ENCODE measurements at places on chromosomes 13 and 19.
A peak's percentile ranks its signal among the peaks of the same experiment; 100 is the strongest.

DNA sequence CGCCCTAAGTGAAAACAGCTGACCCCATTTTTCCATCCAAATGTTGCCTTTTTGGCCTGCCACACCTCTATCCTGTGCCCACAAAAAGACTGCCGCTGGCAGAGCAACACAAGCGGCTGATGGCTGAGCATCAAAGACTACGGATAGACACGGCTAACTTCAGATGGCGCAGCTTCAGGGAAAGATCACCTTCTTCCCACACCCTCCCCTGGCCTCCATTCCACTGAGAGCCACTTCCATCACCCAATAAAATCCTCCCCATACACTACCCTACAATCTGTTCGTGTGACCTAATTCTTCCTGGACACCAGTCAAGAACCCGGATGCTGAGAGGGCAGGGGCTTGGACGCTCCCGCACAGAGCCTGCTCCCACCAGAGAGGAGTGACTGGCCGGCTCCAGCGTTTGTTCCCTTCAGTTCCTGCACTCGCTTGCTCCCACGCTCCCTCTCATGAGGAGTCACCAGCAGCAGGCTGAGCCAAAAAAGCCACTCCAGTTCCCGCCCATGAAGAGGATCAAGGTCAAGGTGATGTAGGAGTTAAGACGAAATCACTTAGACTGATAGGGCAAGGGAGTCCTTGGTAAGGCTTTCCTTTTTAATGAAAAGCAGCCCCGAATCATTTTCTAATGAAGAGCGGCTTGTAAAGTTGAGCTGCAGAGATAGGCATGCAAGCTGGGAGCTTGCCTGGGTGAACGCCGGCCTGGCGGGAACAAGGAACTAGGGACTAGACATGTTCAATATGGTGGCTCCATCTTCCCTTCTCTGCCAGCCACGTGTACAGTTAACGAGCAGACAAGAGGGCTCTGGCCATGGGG, 35.7 kb downstream of the TSKS start:
- DNase-seq, result peak; percentile 8

DNA sequence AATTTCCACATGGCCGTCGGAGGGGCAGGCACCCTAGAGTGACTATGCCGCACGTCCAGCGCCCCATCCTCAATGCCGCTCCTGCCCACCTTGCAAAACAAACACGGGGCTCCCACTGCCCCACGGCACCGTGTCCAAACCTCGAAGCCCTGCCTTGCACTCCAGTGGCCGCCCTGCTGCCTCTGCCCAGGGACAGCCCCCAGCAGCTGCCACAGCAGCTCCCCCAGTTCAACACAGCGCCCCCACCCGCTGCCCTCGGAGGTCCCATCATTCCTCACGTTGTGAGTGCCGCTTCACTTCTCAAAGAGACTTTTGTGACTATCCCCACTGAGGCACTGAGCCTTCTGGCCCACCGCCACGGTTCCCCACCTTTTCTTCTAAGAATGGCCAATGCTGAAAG, 22.3 kb upstream of the TMEM160 start:
- DNase-seq, result no peak

DNA sequence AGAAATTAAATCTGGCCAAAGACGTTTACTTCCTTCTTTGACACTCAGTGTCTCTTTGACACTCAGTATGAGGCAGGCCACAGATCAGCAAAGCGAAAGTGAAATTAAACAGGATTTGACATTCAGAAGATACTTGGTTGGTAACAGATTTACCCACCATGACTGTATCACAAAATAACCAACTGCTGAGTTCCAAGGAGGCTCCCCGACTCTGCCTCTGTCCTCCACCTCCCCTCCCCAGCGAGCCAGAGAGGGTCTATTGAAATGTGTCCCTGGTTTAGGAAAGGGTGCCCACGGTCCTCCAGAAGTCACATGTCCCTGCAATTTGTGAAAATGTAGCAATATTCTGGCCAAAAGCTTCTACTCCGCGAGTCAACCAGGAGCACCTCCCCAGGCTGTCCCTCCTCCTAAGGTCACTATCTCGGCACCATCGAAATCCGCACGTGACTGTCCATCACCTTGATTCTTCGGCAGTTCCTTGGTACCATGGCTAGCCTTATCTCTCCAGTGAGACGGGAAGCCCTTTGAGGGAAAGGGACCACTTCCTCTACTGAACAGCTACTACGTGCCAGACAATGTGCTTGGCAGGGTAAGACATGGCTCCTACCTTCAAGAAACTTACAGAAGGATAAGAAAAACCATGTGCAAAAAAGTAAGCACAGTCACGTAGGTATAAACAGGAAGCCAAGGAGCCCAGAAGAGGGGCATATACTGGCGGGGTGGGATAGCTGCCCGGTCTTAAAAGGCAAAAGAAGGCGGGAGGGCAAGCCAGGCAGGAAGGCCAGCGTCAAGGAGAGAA, 1.5 kb downstream of the N4BP2L1 start:
- no peak for DNase-seq

- peak; percentile 87 for DNase-seq
These were observed 14.7 kb downstream of the TLE5 start for GRCh38 chr19:3047496-3048189.

DNA sequence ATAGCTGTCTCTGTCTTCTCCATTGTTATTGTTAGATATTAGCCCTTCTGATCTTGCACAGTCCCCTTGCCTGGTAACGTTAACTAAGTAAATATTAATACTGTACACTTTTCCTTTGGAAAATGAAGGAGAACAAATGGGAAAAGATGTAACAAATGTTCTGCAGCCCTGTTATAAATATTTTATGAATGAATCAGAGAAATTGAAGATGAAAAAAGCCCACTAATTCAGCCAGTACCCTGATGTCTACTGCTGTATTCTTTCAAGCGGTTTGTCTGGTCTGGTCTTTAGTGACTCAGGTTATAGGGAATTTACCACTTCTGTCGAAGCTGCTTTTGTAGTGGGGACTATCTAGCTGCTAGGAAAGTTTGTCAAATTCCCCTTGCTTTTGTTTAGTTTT, 121.0 kb downstream of the COG6 start:
- peak; percentile 90 for DNase-seq

- DNase-seq, result peak; percentile 66
These were observed 23.0 kb upstream of the NDFIP2 start for GRCh38 chr13:79457948-79458347.

GRCh38 chr13:90757127-90757680, 590.3 kb upstream of the MIR17HG start:
- no peak for DNase-seq

DNA sequence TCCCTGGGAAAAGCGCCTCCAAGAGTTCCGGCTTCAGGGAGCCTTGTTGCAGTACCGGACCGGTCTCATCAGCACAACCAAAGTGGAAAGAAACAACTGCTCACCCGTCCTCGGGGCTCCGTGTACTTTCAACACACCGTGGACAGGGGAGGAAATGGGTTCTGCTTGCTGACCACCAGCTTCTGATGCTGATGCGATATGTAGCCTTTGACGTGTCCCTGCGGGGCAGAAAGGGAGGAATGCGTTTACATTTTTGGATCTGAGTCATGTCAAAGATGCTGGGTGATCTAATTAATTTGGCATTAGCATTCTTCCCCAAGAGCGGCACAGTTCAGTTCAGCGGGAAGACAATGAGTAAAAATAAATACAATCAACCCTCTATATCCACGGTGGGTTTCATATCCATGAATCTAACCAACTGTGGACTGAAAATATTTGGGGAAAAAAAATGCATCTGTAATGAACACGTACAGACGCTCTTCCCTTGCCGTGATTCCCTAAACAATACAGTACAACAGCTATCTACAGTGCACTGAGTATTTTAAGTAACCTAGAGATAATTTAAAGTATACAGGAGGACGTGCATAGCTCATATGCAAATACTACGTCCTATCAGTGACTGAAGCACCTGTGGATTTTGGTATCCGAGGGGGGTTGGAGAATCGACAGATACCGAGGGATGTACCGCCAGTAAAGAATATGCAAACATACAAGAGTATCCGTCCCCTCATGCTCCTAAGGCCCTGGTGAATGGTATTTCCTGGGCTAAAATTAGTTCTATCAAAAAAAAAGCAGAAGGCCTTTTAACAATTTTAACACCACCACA, 19.8 kb downstream of the PROZ start:
- DNase-seq, result peak; percentile 93

GRCh38 chr19:47839913-47840312, 18.2 kb downstream of the CRX start:
- DNase-seq, result no peak

DNA sequence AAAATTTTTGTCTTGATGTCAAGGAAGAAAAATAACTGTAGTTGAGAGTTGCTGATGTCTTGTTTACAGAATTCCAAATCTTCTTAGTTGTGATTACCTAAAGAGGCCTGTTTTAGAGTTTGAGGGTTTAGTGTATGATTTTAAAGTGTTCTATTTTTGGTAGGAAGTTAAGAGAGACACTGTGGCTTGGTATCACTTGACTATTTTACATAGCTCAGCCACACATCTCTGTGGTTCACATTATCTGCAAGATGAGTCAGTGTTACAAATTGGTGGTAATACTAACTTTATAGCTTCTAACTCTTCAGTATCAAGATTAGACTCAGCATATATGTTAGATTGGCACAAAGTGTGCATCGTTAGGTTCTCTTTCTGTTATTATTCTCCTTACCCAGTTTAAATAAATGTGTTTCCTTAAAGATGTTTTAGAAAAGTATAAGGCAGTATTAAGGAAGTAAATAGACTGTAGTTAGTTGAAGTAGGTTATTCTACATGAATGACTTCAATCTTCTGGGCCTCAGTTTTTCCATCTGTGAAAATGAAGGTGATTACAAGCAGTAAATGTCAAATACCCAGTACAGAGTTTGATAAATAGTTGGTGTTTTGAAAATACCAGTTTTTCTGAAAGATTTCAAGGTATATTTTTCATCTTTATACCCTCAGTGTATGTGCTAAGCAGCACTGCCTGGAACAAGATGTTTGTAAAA, 33.4 kb downstream of the COG6 start:
- DNase-seq, result peak; percentile 35

DNA sequence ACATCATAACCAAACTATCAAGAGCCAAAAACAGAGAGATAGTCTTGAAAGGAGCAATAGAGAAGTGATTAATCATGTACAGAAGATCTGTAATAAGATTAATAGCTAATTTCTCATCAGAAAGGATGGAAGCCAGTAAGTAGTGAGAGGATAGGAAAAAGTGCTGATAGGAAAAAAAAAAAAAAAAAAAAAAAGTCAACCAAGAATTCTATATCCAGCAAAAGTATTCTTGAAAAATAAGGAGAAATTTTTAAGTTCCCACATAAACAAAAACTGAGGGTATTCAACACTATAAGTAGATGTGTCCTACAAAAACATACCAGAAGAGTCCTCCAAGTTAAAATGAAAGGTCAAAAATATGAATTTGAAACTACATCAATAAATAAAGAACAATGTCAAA, 218.7 kb upstream of the GPC6 start:
- no peak for DNase-seq

DNA sequence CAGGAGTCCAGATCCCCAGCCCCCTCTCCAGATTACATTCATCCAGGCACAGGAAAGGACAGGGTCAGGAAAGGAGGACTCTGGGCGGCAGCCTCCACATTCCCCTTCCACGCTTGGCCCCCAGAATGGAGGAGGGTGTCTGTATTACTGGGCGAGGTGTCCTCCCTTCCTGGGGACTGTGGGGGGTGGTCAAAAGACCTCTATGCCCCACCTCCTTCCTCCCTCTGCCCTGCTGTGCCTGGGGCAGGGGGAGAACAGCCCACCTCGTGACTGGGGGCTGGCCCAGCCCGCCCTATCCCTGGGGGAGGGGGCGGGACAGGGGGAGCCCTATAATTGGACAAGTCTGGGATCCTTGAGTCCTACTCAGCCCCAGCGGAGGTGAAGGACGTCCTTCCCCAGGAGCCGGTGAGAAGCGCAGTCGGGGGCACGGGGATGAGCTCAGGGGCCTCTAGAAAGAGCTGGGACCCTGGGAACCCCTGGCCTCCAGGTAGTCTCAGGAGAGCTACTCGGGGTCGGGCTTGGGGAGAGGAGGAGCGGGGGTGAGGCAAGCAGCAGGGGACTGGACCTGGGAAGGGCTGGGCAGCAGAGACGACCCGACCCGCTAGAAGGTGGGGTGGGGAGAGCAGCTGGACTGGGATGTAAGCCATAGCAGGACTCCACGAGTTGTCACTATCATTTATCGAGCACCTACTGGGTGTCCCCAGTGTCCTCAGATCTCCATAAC, at the start of gene APOE:
Gene APOE, plus strand, starts transcription at position 360 of the 724 bp plus-strand sequence. CDS start 829 bp downstream, outside the sequence.
- no peak for DNase-seq

- no peak for DNase-seq
These were observed 13.3 kb downstream of the KCNC3 start for GRCh38 chr19:50315773-50316448.

DNA sequence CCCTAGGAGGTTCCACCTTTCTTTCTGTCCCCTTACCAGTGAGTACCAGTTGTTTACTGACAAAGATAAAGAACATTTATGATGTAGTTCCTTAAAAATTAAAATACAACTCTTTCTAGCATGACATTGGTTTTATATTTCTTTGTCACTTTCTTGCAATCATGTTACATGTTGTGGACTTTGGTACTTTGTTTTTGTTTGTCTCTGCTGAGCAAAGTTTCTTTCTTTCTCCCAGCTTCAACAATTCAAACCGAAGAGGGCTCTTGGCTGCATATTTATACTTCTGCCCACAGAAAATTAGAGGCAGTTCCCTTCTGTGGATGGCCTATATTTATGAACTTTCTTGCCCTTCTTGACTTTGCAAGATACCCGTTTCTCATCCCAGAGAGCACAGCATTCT, 201.2 kb downstream of the MTUS2 start:
- DNase-seq, result no peak

DNA sequence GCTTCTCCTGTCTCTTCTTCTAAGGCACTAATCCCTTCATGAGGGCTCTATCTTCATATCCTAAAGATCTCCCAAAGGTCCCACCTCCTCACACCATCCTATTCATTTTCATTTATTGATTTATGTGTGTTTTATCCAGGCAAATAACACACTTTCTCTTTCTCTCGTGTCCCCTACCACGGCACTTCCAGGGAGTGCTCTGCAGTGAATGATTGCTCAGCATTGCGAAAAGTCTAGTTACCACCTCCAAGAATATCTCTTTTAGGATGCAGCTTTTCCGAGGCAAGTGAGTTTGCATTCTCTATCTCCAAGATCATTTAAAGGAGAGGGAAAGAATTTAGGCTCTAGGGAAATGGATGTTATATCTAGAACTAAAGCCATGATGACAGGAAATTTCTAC, 101.7 kb downstream of the MIPEP start:
- no peak for DNase-seq

DNA sequence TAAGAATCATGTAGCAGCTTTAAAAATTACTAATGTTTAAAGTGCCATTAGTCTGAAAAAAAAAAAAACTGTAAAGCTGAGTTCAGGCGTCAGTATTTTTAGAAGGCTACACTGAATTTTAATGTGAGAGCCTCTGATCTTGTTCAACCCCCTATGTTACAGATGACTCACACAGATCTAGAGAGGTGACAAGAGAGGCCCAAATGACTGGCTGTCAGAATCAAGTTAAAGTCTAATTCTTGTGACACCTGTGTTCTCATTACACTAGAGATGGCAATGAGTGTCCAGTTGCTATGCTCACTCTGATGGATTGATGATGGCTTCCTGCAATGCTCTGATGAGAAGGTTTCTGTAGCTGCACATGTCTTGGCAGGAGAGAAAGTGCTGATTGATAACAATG, 203.5 kb upstream of the OBI1 start:
- no peak for DNase-seq

DNA sequence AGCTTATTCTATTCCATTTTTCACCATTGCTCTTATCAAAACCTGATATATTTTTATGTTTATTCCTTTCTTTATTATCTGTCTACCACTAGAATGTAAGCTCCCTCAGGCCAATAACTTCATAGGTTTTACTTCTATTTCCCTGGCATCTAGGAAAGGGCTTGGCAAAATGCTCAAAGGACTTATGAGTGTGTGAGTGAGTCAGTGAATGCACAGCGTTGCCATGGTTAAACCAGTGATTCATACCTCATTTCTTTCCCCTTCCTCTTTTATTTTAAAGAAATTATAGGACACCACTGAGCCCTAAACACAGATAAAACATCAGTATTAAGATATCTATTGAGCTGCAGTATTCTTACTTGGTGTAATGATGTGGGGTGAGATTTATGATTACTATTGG, 162.1 kb downstream of the GPC6 start:
- DNase-seq, result peak; percentile 65

Measured in fibroblast of skin of right quadriceps (primary cell).